ENCODE measurements at places on chromosomes 12 and 14. TPM values are rescaled to one million over a fixed set of nuclear protein-coding genes. Genes with fewer than 3 reads are reported as not detected.

DNA sequence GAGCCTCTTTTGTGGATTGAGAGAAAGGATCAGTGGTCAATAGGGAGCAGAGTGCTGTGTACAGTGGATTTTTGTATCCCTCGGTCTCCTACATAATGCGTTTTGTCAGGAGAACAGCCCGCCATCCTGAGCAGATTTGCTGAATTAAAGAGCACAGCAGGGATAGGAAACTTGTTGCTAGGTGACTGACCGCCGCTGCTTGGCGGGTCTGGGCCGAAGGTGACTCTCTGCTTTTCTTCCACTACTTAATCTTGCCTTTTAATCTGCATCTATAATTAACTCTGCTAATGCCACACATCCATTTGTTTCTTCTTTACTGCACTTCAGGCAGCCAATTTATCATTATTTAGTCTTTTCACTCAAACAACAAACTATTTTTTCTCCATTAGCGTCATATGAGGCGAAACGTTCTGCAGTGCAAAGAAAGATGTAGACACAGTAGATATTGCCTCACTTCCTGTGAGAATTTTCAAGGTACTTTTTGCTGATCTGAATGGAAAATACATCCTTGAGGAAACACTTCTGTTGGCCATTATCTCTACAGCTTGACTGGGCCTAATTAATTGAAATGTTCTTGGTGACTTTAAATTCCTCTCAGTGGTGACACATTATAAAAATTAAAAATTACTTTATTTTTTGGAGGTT is 108.0 kb downstream of the PPM1A start:
- H3K4me1 ChIP-seq: no peaks in the 10 kb centered on the region
- no peaks in the 10 kb centered on the region for H3K36me3 ChIP-seq
- H3K27ac ChIP-seq: no peak overlapping the region
- no peak for DNase-seq
- no peaks in the 10 kb centered on the region for H3K27me3 ChIP-seq

IAPP gene
- not detected for total RNA-seq

KCNH3 gene
- 0.37 TPM for total RNA-seq

DNA sequence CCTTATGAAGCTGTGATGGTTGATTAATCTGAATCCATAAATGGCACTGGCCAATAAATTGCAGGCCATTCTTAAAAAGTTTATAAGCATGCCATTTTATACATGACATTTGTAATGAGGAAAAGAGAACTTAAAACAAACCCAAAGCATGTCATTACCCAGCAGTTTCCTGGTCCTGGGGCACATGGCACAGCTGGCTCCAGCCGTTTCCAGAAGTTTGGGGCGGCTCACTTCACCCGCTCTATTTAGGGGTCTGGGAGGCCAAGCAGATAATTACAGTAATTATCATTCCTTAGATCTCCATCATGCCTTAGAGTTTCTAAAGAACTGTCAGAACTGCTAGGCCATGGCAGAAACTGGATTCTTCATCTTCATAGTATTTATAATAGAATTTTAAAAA is 6.4 kb downstream of the ADGRD1 start:
- DNase-seq: no peak
- H3K4me1 ChIP-seq: peaks cover 17% of the 10 kb centered on the region
- no peaks in the 10 kb centered on the region for H3K27me3 ChIP-seq
- no peak overlapping the region for H3K27ac ChIP-seq

TC2N gene
- total RNA-seq: 21.0 TPM
